ENCODE measurements at places on chromosomes 3 and 15.
A peak's percentile ranks its signal among the peaks of the same experiment; 100 is the strongest.

- DNase-seq = no peak
Measured at GRCh38 chr15:66404532-66404931, 17.8 kb downstream of the MAP2K1 start.

GRCh38 chr3:12383218-12383617 lies 94.3 kb downstream of the PPARG start:
- DNase-seq = no peak

DNA sequence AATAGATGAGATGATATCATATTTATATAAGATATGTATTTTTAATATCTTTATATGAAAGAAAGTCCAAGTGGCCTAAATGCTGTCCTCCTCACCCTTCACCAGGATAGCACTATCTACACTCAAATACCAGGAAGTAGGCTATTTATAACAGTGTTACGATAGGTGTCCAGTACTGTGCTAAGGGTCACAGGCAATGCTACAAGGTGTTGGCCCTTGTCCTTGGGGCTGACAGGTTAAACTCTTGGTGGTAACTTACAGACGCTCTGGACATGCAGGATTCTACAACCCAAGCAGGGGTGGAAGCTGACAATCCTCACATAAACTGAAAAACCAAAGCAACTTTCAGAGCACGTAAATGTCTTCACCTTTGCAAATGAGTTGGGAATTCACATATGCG lies 22.3 kb downstream of the NCEH1 start:
- no peak for DNase-seq

- no peak for DNase-seq
Measured at GRCh38 chr15:86773736-86774135, 694.1 kb downstream of the AGBL1 start.

DNA sequence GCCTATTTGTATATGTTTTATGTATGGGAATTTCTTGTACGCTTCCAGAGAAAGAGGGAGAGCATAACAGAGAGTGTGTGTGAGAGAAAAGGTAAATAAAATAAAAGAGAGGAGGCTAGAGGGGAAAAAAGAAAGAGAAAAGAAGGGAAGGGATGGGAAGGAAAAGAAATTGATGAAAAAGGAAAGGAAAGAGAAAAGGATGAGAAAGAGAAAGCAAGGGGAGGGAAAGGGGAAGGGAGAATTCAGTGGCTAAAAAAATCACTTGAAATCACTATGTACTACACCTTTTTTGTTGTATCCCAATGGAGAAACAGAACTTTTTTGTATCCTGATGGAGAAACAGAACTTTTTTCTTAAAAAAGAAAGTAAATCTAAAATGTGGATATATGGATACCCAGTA lies 165.5 kb upstream of the MBNL1 start:
- no peak for DNase-seq

DNA sequence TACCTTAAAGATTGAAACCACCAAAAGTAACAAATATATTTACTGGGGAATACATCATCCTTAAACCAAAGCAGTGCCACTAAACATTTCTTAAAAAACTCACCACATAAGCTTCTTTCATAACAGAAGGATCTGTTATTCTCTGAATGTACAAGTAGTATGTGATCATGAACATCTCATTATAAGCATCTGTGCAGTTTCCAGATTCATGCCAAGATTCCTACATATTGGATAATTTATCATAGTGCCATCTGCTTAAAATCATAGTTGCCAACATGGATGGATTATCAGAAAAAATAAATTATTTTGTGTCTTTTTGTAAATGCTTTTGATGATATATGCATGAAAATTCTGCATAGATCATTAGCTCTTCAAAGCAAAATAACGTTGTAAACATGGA lies 21.8 kb upstream of the BCHE start:
- no peak for DNase-seq

DNA sequence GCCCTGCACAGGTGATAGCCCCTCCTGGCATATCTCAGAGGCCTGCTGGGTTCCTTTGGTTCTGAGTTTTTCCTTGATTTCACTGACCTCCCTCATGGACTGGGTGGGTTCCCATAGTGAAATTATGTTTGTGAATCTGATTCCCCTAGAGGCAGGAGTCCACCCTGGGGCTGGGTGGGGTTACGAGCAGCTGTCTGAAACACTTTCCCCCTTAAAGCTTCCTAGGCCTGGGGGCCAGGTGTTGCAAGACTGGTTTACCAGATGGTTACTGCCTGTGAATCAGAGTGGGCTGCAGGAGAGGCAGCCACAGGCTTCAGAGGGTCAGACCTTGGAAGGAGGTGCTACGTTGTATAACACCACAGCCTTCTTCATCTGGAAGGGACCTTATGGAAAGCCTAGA lies 34.3 kb downstream of the IL20RB start:
- no peak for DNase-seq

DNA sequence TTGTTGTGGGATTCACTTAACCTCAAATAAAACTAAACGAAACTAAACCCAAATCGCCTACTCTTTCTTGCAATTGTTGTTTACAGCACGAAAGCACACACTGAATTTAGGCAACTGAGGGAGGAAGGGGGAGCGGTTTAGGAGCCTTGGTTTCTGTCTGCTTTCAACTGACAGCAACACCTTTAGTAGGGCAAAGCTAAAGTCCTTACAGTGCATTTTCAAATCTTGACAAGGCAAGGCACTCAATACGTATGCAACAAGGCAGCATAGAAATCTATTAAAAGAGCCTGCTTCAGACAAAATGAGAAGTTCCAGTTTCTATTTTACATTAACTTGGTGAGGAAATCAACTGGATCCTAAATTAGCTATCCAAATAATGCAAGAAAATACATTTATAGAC lies 174.6 kb downstream of the CHST2 start:
- DNase-seq = no peak

DNA sequence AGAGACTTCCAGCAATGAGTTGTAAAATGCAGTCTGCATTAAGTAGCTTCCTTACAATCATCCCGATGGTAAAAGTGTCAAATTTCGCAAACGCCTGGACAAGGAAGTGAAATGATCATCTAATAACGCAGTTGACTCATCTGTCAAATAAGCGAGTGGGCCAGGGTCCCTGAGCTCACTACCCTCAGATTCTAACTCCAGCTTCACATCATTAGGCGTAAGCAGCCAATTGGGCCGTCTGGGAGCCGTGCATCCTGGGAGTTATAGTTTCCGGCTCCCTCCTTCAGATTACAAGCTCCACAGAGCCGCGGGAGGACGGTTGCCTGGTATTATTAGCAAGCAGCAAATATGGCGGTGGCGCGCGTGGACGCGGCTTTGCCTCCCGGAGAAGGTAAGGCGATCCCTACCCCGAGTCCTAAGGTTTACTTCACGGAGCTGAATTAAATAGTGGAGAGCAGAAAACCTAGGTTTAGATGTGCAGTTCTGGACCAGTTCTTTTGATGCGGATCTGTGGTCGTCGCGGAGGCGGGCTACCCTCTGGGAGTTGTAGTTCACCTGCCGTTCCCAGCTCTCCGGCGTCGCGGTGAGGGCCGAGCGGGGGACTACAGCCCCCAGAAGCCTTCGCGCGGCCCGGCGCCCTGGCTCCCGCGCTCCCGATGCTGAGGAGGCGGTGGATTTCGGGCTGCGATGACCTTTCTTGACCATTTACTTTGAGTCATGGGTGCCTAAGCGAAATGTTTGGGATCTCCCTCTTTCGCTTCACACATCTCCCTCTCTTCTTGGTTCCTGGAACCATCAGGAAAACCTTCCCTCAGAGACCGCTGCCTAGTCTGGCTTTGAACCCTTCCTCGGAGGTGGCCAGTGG lies at the start of gene CEP97:
Gene CEP97, plus strand, starts transcription at position 286 of the 865 bp plus-strand sequence. Its CDS starts 63 bp downstream, at position 349.
- DNase-seq = peak; percentile 87

DNA sequence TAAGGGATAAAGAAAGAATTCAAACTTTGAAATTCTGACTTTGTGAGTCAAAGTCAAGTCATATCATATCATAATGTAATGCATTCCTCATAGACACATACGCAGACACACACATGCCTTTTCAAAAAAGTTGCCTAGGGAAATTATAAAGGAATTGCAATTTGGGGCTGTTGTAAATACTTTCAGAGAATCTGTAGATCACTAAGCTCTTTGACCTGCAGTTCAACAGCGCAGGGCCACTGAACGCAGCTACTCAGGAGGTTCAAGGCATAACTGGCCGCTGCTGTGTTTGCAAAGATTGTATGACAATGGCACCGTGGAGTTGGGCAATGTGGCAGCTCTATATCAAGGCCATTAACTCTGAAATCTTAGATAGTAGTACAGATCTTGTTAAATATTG lies 188.4 kb upstream of the THRB start:
- no peak for DNase-seq

DNA sequence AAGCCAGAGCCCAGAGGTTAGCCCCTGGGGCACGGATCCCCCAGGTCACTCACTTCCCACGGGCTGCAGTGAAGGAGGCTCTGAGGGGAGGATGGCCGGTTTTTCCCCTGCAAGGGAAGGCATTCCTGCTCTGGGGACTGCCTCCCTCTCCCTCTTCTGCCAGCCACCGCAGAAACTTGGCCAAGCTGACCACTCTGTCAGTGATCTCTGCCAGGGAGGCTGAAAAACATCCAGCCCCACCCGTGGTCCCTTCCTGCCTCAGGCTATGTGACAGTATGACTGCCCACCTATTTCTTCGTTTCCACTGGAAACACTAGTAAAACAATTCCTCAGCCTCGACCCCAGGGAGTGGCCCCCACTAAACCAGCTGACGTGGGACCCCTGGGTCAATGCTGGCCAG lies 14.6 kb upstream of the FANCD2 start:
- no peak for DNase-seq

GRCh38 chr3:106083207-106083606 lies 214.4 kb upstream of the CBLB start:
- no peak for DNase-seq

Measured in stimulated activated CD8-positive, alpha-beta memory T cell treated with anti-CD3 and anti-CD28 coated beads, Interleukin-2, amount 100 ng/mL, for 48 hours (primary cell).